ENCODE measurements at places on chromosomes 6 and 20.

DNA sequence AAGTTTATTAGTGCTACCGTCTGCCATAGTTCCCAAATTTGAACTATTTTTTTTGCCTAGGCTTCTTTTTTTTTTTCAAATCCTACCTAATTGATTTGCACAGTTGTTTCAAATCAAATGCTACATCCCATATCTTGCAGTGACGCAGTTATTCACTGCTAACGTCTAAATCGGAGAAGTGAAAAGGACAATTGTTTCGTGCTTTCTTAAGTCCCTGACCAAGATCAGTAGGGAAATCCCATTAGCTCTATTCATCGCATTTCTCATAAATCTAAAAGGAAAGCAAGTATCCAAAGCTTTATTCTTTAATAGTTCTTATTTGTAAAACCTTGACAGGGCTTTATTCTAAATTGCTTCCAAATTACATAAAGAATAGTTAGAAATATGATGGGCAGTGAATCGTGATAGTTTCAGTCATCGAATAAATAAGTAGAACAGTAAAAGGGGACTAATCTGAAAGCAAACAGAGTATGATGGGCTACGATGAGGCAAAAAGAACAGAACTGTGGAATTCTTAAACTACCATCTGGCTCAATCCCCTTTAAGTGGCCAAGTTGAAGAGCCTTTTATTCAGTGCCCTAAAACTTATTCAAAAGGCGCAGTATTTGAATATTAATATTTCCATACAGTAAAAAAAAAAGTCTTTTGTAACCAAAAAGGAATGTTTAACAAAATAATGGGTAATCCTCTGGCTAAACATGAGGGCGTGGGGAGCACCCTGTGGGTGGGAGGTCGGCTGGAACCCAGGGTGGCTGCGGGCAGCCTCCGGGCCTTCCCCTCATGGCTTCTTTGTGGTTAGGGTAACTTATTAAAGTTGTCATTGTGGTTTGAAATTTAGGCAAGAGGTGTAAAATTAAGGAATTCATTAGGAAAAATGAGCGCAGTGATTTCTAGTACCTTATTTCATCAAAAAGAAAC lies 3.0 kb upstream of the ARID1B start:
- no peak for DNase-seq

GRCh38 chr6:106530502-106530901 lies 98.8 kb downstream of the RTN4IP1 start:
- no peak for DNase-seq

DNA sequence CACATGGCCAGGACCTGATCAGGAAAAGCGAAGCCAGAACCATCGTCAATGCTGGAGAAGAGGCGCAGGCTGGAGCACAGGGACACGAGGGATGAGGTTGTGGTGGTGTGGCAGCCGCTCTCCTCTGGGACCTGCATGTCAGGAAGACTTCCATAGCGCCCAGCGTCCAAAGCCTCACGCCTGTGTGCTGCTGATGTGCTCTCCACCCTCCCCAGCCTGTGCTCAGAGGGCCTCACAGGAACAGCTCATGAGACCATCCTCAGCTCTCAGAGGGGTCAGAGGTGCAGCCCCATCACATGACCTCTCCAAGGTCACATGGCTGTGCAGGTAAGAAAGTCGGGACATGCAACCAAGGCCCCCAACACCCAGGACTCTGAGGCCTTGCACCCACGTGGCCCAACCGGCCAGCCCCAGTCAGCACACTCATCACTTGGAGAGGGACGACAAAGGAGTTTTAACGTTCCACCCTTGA lies 84.4 kb downstream of the NINL start:
- no peak for DNase-seq

DNA sequence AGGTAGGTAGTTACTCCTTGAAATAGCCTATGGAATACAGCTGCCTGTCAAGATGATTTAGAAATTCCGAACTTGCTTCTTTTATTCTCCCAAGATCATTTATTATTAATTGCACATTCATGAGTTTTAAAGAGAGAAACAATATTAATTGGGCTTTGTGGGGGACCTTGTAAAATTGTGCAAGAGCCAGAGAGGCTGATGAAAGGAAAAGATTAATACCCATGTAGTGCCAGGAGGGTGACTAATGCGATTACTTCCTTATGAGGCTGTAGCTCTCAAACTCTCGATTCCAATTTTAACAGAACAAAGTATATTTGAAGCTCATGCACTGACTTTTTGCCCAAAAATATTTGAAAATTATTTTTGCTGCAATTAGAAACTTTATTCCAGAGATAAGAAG lies 423.8 kb upstream of the ID4 start:
- no peak for DNase-seq

DNA sequence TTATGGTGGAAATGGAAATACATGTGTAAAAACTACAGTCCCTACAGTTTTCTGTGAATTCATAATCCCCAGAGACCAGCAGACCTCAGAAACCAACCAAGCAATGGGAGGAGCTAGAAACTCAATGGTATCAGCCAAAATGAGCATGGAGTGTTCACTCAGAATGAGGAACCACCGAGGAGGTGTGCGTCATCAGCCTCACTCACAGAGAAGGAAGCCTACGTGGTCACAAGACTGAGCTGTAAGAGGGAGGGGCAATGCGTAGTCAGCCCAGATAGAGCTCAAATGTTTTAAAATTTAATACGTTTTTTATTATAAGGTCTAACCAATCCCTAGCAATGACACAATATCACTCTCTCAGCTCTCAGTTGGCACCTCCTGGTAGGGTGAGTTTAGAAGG lies 17.4 kb downstream of the MYLK4 start:
- DNase-seq: peak; percentile 33

GRCh38 chr20:21303872-21304586 lies 898 bp downstream of the XRN2 start:
- DNase-seq: no peak

- DNase-seq: no peak
These were observed 125.1 kb downstream of the TOX2 start for GRCh38 chr20:44039741-44040140.

GRCh38 chr20:17909869-17910321 lies 58.7 kb downstream of the SNX5 start:
- no peak for DNase-seq

DNA sequence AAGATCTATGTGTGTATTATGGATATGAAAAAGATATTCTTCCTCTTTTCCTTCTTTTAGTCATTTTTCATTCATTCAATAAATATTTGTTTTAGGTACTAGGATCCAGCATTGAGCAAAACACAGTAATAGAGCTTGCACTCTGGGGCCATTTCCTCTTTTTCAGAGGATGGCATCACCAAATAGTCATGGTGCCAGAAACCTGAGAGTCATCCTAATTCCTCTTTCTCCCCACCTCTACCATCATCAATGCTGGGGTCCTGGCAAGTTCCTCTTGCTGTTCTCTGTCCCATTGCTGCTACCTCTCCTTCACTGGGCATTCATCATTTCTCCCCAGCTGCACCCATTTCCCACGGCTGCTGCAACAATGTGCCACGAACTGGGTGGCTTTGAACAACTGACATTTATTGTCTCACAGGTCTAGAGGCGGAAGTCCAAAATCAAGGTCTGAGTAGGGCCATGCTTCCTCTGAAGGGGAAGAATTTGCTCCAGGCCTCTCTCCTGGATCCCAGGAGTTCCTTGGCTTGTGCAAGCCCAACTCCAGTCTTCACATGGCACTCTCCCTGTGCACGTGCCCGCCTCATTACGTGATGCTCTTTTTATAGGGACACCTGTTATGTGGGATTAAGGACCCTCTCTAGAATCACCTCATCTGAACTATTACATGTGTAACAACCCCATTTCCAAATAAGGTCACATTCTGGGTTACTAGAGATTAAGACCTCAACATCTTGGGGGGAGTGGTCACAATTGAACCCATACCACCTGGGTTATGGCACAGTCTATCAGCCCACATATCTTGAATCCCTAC lies 9.5 kb upstream of the IGF2R start:
- DNase-seq: peak; percentile 51

DNA sequence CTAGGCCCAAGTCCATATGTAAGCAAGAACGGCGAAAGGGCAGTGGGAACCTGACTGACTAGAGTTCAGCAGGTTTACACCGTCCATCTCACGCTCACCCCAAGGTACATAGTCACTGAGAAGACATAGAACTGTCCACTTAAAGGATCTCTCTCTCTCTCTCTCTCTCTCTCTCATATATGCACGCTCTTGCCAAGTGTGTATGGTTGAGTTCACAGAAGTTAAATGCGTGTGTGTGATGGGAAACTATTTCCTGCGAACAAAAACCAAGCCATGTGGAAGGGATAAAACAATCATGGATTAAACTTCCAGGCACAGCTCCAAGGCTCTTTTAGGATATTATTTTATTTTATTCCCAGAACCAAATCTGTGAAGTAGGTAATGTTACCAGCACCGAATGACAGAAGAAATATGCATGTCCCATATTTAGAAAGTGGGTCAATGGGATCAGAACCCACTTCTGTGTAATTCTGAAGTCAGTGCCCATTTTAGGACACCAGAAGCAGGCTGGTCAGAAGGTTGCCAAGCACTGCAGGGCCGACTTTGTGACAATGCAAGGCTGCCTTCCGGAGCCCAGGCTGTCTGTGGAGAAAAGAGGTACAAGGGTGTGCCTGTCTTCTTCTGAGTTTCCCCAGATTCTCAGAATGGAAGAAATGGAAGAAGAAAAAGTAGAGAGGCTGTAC lies 49.2 kb upstream of the MAP7 start:
- no peak for DNase-seq

DNA sequence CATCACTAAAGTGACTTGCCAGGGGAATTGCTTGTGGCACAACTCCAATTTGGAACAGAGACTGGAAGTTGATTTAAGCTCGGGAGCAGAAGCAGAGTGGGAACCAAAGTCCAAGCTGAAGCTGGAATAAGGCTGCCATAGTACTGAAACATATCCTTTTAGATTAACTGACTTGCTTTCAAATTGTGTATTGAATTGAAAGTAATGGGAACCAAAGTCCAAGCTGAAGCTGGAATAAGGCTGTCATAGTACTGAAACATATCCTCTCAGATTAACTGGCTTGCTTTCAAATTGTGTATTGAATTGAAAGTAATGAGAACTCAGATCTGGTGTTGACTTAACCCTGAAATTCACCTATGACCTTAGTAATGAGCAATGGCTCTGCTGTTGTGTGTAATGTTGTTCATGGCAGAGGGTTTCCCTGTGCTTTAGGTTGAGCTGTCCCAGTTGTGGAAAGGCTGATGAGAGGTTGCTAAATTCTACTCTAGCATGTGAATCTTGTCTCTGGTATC lies 40.2 kb downstream of the CENPW start:
- DNase-seq: no peak

DNA sequence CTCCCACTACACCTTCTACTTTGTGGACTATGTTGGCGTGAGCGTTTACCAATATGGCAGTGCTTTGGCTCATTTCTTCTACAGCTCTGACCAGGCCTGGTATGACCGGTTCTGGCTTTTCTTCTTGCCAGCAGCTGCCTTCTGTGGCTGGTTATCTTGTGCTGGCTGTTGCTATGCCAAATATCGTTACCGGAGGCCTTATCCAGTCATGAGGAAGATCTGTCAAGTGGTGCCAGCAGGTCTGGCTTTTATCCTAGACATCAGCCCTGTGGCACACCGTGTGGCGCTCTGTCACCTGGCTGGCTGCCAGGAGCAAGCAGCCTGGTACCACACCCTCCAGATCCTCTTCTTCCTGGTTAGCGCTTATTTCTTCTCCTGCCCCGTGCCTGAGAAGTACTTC lies 16.5 kb upstream of the EFHC1 start:
- no peak for DNase-seq

GRCh38 chr6:34508425-34508824 lies 42.5 kb downstream of the PACSIN1 start:
- no peak for DNase-seq

- DNase-seq: no peak
These were observed 31.2 kb upstream of the MAPK13 start for GRCh38 chr6:36098920-36099647.

GRCh38 chr6:43075670-43076463 lies at the start of gene PTK7:
PTK7 (plus strand) TSS chr6:43076314; CDS start chr6:43076489, 175 bp downstream.
- peak; percentile 6 for DNase-seq

- DNase-seq: peak; percentile 70
These were observed 58.4 kb downstream of the GJA10 start for GRCh38 chr6:89952686-89953085.

DNA sequence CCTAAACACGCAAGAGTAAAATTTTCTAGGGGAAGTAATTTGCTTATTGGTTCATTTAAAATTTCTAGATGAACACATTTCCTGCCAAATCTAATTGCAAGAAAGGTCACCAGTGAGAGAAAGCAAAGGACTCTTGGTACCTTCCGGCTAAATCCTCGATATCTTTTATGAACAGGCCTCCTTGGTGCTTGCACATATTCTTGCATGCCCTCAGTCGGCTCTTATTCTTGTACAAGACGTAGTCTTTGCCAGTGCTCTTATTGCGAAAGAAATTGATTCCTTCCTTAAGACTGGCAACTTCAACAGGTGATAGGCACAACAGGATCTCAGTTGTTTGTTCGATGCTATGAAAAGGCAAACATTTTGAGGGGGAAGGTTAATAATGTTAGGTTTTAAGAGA lies 141.7 kb upstream of the CARMIL1 start:
- no peak for DNase-seq

- no peak for DNase-seq
These were observed 5.5 kb downstream of the BFSP1 start for GRCh38 chr20:17525650-17526049.

DNA sequence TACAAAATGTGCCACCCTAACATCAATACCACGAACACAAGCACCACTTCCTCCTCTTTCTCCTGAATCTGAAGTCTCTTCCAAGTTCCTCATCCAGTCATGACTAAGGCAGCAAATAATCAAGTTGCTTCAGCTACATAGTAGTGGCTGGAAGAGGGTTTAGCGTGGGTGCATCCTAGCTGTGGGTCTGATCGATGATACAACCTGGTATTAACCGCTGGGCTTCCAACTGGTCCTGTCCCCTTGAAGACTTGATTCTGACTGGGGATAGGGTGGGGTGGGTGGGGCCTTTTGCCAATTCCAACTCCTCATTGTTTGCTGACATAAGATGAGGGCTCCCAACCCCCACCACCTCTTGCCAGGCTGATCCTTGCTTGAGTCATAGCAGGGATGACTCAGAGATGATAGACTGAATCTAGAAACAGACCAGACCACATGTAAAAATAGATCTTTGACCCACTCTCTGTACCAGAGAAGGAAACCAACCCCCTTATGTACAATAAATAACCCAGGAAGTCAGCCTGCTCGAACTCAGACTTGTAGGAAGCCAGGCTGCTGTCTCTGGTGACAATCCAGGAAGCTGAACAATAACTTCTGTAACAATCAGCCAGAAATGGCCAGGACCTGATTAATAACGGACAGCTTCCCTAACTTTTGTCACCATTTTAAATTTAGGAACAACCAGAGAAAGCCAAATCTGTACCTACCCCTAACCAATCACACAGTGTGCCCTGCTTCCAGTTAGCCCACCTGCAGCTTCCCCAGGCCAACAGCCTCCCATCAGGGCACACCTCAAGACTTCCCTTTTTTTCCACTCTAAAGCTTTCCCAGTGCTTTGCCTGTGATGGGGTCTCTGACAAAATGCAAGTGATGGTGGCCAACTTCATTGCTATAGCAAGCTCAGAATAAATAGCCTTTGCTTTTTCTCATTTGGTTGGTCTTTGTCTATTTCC lies 68.9 kb upstream of the FAM184A start:
- DNase-seq: peak; percentile 44

GRCh38 chr6:145823328-145823944 lies 8.8 kb upstream of the FBXO30 start:
- no peak for DNase-seq

Measured in CD4-positive, alpha-beta T cell treated with Interleukin-1 beta for 1 hour (primary cell).